ENCODE measurements at places on chromosomes 3 and 15. TPM values are rescaled to one million over a fixed set of nuclear protein-coding genes. Genes with fewer than 3 reads are reported as not detected.

DNA sequence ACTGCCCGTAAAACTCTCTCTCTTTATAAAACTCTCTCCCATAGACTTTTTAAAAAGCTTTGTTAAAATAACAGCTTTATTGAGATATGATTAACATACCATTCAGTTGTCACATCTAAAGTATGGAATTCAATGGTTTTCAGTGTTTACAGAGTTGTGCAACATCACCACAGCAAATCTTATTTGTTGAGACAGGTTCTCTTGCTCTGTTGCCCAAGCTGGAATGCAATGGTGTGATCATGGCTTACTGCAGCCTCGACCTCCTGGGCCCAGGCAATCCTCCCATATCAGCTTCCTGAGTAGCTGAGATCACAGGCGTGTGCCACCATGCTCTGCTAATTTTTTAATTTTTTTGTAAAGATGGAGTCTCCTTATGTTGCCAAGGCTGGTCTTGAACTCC lies 35.9 kb upstream of the TRAK1 start:
- no peak for DNase-seq
- no peak overlapping the region for H3K4me3 ChIP-seq
- peaks cover 43% of the 10 kb centered on the region for H3K4me1 ChIP-seq
- H3K27me3 ChIP-seq, result no peaks in the 10 kb centered on the region
- H3K27ac ChIP-seq, result no peak overlapping the region

DNA sequence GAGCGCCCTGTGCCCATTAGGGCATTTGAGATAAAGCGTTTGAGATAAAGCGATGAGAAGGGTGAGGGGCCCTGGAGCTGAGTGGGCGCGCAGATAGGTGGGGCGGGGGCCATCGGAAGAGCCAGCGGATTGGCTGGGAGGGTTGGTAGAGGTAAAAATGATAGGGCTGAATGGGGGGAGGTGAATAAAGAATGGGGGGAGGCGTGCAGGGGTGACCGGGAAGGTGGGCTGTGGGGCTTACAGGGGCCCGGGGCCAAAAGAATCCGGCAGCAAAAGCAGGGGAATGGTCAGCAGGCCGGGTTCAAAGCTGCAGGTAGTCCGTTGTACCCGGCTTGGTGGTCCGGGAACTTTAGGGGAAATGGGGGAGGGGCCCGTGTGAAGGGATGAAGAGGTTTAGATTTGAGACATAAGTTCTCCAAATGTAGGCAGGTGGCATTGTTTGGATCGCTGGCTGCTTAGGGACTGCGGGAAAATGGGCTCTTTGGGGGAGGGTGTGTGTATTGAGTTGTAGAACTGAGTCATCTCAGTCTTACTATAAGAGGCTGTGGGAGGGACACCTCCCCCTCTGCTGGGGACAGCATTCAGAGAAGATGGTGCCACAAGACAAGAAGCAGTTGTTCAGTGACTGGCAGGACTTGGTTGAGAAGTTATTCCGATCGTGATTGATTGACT lies 610 bp downstream of the ARID3B start:
- no peaks in the 10 kb centered on the region for H3K36me3 ChIP-seq
- H3K27ac ChIP-seq, result peak overlapping the region; percentile 56
- H3K4me1 ChIP-seq, result peaks cover 50% of the 10 kb centered on the region
- no peaks in the 10 kb centered on the region for H3K27me3 ChIP-seq
- H3K4me3 ChIP-seq, result peak overlapping the region; percentile 90

GRCh38 chr15:67504056-67504455 lies 16.9 kb upstream of the C15orf61 start:
- H3K36me3 ChIP-seq, result no peaks in the 10 kb centered on the region
- H3K4me3 ChIP-seq, result no peak overlapping the region
- peak overlapping the region; percentile 35 for H3K27ac ChIP-seq
- no peak for DNase-seq
- H3K4me1 ChIP-seq, result peaks cover 28% of the 10 kb centered on the region

- H3K4me3 ChIP-seq, result no peak overlapping the region
- no peaks in the 10 kb centered on the region for H3K36me3 ChIP-seq
- H3K27ac ChIP-seq, result no peak overlapping the region
- H3K27me3 ChIP-seq, result peaks cover 12% of the 10 kb centered on the region
- peaks cover 9% of the 10 kb centered on the region for H3K4me1 ChIP-seq
- DNase-seq, result no peak
Measured at GRCh38 chr15:78739996-78740903, 71.0 kb downstream of the ADAMTS7 start.

GRCh38 chr3:42182555-42182954 lies 83.4 kb downstream of the CCK start:
- no peaks in the 10 kb centered on the region for H3K27me3 ChIP-seq
- peak overlapping the region; percentile 8 for H3K27ac ChIP-seq
- H3K4me3 ChIP-seq, result no peak overlapping the region
- peaks cover 12% of the 10 kb centered on the region for H3K36me3 ChIP-seq
- no peak for DNase-seq

DNA sequence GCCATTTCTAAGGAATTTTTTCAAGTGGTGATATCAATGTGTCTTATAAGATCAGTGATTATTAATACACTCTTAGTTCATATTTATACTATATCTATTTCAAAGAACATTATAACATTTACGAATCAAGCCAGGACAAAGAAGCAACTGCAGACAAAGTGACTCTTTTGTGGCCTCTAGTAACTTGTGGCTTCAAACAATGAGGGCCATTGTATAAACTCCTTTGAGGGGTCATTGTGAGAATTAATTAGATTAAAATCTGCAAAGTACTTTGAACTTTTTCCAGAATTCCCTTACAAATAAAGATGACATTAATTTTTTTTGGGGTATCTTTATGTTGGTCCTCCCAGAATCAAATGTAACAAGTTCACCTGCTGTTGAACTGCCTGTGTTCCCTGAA lies 12.3 kb upstream of the SLC30A4 start:
- no peak for DNase-seq
- H3K4me1 ChIP-seq, result no peaks in the 10 kb centered on the region
- no peaks in the 10 kb centered on the region for H3K36me3 ChIP-seq
- no peaks in the 10 kb centered on the region for H3K27me3 ChIP-seq
- H3K4me3 ChIP-seq, result no peak overlapping the region

- no peak overlapping the region for H3K4me3 ChIP-seq
- no peaks in the 10 kb centered on the region for H3K36me3 ChIP-seq
- H3K4me1 ChIP-seq, result no peaks in the 10 kb centered on the region
- H3K27me3 ChIP-seq, result peaks cover 4% of the 10 kb centered on the region
- H3K27ac ChIP-seq, result no peak overlapping the region
Measured at GRCh38 chr15:79601405-79602086, 169.4 kb downstream of the MINAR1 start.

DNA sequence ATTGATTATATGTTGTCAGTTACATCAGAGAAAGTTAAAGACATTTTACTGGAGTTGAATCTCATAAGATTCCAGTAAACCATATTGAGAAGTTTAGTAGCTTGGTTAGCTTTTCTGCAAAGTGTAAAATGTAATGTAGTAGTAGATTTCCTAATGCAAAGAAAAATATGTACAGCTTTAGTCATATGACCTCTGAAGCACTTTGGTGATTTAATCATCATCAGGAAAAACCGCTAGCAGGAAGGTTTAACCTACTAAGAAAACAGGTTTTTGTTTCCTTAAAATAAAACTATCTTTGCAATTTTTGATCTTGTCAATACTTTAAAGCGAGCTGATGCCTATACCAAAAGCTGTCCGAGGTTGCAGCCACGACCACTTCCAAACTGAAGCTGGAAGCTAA lies 364.6 kb upstream of the ZNF385D start:
- no peak for DNase-seq
- H3K27me3 ChIP-seq, result no peaks in the 10 kb centered on the region
- H3K27ac ChIP-seq, result no peak overlapping the region
- no peaks in the 10 kb centered on the region for H3K4me1 ChIP-seq

GRCh38 chr3:166275024-166275390 lies 437.8 kb upstream of the BCHE start:
- no peak overlapping the region for H3K4me3 ChIP-seq
- H3K27ac ChIP-seq, result no peak overlapping the region
- H3K4me1 ChIP-seq, result no peaks in the 10 kb centered on the region
- no peak for DNase-seq
- no peaks in the 10 kb centered on the region for H3K27me3 ChIP-seq

DNA sequence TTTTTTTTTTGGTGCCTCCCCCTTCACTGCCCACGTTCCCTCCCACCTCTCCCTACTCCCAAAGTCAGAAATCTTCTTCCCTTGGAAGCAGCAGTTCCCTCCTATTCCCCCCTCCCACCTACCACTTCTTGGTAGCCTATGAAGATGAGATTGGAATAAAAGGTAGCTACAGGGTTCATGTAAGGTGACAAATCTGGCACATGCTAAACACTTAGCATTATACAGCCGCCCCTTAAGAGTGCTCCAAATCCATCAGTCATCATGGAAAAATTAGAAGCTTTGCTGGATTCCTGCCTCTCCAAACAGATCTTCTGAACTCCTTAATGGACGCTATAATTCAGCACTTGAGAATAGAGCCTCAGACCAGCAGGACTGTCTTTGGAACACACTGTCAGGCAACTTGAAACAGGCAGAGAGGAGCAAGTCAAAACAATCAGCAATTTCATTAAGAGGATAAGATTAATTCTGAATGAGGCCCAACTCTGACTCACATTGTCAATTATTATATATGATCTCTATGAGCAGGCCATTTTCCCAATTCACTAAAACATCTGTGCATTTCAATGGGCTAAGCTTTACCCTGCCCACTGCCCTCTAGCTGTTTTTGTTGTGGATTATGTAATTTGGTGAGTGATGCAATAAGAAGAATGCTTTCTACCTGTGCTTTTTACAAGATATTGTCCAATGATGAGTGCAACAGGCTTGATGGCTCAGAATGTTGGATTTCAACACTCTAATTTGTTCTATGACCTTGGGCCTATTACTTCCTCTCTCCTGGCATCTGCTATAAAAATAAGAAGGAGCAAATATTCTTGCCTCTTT lies 34.6 kb upstream of the SPRED1 start:
- peaks cover 20% of the 10 kb centered on the region for H3K4me1 ChIP-seq
- H3K27me3 ChIP-seq, result no peaks in the 10 kb centered on the region
- DNase-seq, result no peak

- peaks cover 22% of the 10 kb centered on the region for H3K4me1 ChIP-seq
- no peak overlapping the region for H3K27ac ChIP-seq
- H3K27me3 ChIP-seq, result no peaks in the 10 kb centered on the region
- peak overlapping the region; percentile 89 for H3K4me3 ChIP-seq
Measured at GRCh38 chr3:4491855-4492207, 1.3 kb upstream of the ITPR1 start.

DNA sequence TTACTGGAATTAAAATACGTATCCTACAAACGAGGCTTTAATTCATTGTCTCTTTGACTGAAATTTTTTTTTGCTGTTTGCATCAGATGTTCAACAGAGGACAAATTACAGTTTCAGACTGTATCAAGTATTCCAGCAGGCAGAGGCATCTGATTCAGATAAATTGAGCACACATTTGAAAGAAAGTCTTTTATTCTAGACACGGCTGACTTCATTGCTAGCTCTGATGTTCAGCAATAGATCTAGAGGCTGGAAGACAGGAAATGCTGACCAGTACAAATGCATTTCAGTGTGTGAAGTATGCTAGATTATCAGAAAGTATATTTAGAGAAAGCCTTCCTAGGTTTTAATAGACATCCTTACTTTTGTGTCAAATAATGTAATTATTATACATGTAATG lies 472.2 kb downstream of the NLGN1 start:
- H3K27me3 ChIP-seq, result no peaks in the 10 kb centered on the region
- H3K4me1 ChIP-seq, result no peaks in the 10 kb centered on the region
- no peaks in the 10 kb centered on the region for H3K36me3 ChIP-seq
- no peak overlapping the region for H3K4me3 ChIP-seq

Gene OTOL1
- total RNA-seq, result not detected

Gene PLCB2
- 2.7 TPM for total RNA-seq

Gene FBXL22
- 2.2 TPM for total RNA-seq

Gene EFCC1
- 1.2 TPM for total RNA-seq

Gene CHL1
- total RNA-seq, result 77.9 TPM

Gene DUOXA2
- total RNA-seq, result not detected

Gene LIPH
- total RNA-seq, result 16.4 TPM

Gene IL5RA
- not detected for total RNA-seq

Gene CD86
- 2.2 TPM for total RNA-seq

Data from suprapubic skin (tissue), 4 donors.